ENCODE measurements at places on chromosomes 3 and 15. TPM values are rescaled to one million over a fixed set of nuclear protein-coding genes. Genes with fewer than 3 reads are reported as not detected.

GRCh38 chr3:12982619-12983101, 90.6 kb downstream of the IQSEC1 start:
- DNase-seq: no peak
- no peaks in the 10 kb centered on the region for H3K27me3 ChIP-seq
- H3K4me1 ChIP-seq: peaks cover 6% of the 10 kb centered on the region
- no peaks in the 10 kb centered on the region for H3K36me3 ChIP-seq
- no peak overlapping the region for H3K27ac ChIP-seq
- H3K4me3 ChIP-seq: no peak overlapping the region

The LRRIQ4 gene
- total RNA-seq: 0.29 TPM

- no peaks in the 10 kb centered on the region for H3K4me1 ChIP-seq
- peak; percentile 19 for DNase-seq
- H3K27ac ChIP-seq: no peak overlapping the region
- H3K36me3 ChIP-seq: no peaks in the 10 kb centered on the region
These were observed 93.0 kb upstream of the LPP start for GRCh38 chr3:188060840-188061544.

The FBXO40 gene
- total RNA-seq: not detected
